ENCODE measurements at places on chromosomes 13 and 19.

DNA sequence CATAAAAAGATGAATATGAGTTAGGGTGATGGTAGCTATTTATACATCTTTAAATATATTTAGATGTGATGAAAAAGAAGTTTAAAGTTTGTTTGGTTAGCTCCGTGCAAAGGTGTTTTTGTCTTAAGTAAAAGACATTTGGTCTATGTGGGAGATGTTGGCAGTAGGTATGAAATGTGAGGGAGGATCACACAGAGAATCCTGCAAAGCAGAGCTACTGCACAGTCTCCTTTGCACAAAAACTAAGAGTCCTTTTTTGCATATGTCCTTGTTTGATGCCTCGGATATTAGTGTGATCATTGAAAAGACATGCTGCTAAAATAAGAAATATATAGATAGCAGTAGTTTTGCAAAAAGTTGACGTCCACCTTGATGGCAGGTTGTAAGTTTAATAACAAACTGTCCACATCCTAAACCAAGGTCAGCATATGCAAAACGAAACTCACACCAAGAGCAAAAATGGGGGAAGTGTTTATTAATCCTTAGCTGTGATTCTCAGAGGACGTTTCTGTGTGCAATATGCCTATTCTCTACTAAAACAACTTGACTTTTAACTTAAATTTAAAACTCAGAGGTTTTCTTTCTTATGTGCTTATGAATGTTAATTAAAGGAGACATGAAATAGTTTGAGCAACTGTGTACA, 870.1 kb downstream of the PCDH9 start:
- no peak for DNase-seq

- DNase-seq: no peak
Observed at GRCh38 chr13:33730147-33730546, 87.8 kb upstream of the RFC3 start.

DNA sequence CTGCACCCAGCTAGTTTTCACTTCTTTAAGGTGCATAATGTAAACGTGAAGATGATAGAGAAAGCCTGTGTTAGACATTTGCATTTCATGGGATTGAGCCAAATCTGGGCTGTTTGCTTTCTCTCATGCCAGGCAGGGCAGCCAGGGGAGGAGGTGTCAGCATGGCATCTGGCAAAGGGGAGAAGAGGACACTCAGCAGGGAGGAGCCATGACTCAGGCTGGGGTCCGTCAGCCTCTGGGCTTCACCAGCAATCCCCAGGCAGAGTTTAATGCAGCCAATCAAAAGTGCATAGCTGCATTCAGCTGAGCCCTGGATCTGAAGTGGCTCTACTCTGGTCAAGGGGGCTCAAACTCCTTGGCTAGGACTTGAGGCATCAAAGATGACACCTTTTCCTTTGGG, 23.5 kb downstream of the EBPL start:
- no peak for DNase-seq

GRCh38 chr19:29587518-29587986, 18.5 kb upstream of the POP4 start:
- no peak for DNase-seq

- no peak for DNase-seq
Observed at GRCh38 chr19:28882818-28883217, 330.1 kb downstream of the UQCRFS1 start.

- DNase-seq: no peak
Observed at GRCh38 chr19:12720851-12721655, 2.7 kb downstream of the TNPO2 start.

DNA sequence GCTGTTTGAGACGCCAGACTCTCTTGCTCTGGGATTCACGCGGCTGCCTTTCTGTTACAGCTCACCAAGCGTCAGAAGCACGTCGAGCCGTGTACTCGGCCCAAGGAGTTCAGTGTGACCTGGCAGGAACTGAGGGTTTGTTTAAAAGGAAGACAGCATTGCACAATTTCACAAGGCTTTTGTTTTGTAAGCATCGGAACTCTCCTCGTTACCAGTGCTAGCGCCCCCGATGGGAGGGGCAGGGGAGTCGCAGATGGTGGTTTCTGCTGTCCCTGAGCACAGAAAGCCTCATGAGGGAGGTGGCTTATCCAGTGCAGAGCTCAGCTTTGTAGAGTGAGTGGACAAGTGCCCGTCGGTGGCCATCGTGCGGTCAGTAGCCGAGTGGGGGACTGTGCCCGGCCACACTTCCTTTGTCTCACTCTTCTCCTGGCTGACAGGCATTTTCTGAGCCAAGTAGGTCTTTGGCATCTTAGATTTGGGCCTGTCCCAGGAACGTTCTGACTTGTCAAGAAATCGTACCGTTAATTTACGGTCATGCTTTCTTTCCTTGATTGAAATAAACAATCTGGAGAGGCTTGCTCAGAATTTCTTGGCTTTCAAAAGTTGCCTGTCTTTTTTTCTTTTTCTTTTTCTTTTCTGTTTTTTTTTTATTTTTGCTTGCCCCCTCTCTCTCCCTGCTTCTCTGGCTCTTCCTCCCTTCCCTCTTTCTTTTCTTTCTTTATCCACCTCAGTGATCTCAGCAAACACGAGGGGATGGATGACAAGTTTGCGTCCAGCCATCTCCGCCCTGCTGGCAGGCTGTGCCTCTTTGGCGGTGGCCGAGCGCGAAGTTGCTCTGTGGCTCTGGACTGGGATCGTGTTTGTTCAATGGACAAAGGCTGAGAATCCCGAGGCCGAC, 7.7 kb downstream of the KDM4B start:
- DNase-seq: no peak

DNA sequence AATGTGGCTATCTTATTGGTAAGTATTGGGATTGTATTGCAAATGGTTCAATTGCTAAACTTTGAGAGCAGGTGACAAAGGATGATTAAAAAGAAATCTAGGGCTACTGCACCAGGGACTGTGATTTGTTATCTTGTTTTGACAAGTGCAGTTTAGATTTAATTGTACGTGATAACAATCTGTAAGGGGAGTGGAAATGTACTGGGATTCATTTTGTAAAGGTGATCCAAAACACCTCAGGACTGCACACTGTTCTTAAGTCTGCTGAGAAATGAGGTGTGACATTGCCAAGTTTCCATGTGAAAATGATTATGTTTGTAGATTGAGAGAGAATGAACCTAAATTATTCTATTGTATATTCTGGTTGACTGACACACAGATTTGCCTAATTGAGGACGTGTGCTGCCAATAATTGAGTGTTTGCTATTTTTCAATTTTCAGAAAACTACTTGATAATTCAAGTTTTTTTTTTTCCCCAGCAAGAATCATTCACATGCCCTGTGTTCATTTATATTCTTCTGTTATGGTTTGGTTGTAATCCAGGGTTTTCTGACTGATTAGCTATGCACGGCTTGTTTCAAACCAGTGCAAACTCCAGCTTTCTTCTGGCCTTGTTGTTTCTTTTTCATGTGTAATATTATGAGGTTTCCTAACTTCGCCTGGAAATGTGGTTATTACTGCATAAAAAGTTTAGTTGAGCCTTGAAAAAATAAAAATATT, 308.0 kb downstream of the OLFM4 start:
- DNase-seq: no peak

- DNase-seq: no peak
Observed at GRCh38 chr13:111503905-111504695, 183.7 kb downstream of the TEX29 start.

DNA sequence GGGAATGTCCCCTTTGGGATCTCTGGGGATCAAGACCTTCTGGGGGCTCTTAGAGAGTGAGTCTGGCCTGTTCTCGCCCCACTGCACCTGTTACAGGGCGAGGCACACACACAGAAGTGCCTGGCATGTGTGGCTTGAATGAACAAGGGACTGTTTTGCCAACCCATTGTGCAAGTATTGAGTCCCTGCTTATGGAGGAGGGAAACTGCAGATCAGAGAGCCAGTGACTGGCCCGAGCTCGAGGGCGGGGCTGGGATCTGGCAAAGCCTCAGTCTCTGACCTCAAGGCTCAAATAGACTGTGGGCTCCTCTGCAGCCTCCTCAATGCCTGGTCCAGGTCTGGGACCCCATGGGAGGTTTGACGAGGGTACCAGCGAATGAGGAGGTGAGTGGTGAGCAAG, 5.5 kb downstream of the RAVER1 start:
- no peak for DNase-seq

GRCh38 chr13:96274046-96274445, 184.1 kb downstream of the HS6ST3 start:
- no peak for DNase-seq

DNA sequence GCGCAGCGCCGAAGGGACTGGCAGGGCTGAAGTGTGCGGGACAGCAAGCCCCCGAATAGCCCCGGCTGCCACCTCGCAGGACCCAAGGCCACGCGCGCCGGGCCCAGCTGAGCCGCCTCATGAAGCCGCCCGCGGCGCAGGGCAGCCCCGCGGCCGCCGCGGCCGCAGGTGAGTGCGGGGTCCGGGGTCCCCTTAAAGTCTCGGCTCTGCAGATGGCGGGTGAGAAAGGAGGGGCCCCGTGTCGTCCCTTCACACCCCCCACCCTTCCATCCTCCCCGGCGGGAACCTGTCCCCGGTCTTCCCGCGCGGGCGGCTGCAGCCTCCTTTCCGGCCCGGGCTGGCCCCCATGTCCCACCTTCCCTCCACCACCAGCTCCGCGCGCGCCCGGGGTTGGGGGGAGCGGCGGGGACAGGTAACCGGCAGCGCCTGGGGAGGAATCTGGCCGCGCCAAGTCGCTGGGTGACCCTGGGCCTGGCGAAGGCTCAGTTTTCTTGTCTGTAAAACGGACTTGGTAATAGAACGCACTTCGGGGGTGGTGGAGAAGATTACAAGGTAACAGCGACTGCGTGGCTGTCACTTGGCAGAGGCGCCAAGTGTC, 338 bp downstream of the RGCC start:
- DNase-seq: no peak

DNA sequence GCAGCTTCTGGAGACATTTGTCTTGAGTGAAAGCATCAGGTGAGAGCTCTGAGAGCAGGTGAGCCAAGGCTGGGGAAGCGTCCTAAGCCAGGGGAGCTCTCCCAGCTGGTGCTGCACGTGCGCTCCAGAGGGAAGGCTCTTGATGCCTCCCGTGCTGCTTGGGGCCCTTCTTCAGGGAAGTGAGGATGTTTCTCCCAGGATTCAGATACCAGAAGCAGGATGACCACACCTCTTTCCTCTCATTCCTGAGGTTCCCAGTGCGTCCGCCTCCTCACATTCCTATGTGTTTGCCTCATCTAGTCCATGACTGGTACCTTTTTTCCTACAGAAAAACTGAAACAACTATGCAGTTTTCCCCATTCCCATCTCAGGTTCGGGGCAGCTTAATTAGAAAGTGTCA, 231.0 kb upstream of the IRS2 start:
- DNase-seq: no peak

DNA sequence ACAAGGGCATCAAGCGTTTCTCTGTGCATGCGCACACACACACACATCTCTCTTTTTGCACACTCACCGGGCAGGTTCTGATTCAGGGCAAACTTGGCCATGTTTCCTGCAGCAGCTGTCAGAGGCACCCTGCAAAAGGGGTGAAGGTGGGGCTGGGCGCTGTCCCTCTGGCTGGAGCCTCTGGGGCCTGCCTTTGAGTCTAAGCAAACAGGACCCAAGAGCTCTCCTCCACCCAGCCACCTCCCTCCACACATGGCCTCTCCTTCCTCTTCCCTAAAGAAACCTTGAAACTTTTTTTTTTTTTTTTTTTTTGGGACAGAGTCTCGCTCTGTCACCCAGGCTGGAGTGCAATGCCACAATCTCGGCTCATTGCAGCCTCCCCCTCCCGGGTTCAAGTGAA, 5.3 kb downstream of the KANK3 start:
- DNase-seq: no peak

DNA sequence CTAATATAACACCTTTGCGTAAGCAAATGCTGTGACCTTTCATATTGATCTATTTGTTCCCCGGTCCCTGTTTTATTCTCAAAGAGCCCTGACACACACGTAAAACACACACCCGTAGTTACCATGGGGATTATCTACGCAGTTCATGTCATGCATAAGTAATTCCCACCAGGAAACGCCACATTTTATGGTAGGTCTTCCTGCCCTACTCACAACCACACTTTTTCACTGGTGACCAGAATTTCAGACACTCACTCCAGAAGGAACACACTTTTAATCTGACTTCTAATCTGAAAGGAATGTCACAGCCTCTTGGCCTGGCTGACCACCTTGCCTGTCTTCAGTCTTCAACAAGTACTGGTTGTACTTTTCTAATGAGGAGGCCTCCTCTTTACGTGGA, 46.8 kb downstream of the SLC7A1 start:
- no peak for DNase-seq

- no peak for DNase-seq
Observed at GRCh38 chr19:8196271-8196927, 12.8 kb upstream of the CERS4 start.

DNA sequence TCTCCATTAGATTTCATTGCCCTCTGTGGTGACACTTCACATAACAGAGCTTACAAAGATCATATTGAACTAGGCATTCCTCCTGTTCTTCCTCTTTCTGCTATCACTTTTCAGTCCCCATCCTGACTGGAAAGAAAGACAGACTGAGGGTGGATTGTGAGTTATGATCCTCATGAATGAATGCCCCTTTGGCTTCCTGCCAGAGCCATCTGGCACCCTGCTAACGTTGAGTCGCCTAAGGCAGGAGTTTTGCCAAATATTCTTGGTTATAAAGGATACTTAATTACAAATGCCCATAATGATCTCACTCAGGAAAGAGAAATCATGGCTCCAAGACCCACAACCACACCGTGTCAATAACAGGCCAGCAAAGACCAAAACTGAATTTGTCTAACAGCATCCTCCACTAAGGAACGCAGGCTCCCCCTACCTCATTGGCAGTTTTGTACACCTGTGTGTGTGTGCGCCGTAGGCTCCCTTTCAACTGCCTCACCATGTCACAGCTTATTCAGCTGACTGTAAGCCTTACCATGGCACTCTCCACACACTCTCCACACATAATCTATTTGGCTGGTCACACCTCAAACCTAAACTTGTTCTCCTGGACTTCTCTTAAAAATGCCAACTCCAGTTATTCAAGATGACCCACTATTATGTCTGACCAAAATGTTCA, 15.5 kb downstream of the ZNF211 start:
- peak; percentile 86 for DNase-seq

DNA sequence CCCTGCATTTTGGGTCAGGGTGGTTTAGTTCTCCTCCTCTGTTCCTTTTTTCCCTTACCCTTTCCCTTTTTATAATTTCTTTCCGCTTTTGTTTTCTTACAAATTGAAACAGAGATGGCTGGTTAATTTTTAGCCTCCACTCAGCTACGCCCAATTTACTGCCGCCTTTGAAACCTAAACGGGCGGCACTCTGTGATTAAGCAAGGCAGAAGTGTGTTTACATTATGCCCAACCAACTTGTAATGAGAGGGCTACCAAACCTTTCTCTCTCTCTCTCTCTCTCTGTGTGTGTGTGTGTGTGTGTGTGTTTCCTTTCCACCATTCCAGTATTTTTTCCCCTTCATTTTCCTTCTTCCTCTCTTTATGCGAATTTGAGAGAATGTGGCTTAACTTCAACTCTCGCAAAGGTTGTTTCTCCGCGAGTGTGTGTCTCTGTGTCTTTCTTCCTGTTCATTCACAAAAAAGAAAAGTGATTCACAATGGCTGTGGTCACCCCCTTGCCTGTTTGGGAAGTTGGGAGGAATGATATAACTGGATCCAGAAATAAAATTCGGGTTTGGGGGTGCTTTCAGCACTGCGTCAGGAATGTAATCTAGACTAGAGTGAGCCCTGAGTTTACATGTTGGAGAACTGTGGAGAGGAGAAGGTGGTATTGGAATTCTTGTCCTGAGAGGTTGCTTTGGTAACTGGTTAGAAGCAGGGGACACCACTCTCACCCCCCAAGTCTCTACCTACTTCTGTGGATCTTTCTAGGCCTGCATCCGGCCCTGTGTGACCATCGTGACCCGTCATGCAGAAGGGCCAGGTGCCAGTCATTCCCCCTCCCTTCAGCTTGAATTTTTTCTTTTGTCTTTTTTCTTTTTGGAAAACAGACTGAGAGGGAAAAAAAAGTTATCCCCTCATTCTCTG, 31.4 kb downstream of the NFIX start:
- DNase-seq: peak; percentile 73
